ENCODE measurements at places on chromosomes 12 and 14.

DNA sequence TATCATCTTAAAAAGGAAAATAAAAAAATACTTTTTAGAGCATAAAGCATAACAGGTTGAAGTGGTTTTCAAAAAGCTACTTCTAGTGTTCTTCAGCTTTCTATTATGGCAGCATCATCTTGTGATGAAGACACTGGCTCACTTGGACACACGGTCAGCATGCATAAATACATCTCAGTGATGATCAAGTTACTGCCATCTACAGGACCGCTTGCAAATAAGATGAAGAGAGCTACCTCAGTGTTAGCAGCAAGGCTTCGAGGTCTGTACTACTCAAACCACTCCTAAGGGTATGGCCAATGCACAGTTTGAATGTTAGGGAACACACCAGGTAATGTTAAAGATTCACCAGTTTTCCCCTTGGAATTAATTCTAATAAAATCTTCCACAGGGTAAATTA lies 58.8 kb downstream of the GALC start:
- no peak for DNase-seq

DNA sequence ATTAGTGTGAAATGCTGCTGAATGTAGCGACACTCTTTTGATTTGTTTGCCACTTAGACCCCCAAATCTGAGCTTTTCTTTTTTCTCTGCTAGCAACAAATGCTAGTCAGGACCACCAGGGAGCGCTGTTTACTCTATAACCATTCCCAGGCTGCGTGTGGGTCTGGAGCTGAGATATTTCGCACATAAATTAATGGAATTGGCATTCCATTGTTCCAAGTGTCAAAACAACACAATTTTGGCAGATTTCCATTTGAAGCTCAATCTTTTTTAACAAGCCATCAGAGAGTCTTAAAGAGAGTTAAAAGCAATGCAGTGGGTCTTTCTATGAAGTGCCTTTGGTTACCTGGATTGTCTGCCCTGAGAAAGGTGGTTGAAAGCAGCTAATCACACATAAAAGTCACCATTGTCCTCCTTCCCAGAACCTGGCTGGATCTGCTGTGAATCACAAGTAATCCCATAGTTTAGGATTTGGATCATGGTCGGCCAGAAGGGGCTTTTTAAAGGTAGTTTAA lies 7.4 kb upstream of the TMEM132C start:
- no peak for DNase-seq

GRCh38 chr14:76876076-76876475 lies 49.9 kb downstream of the LRRC74A start:
- DNase-seq, result no peak

GRCh38 chr12:115341442-115341841 lies 657.5 kb upstream of the TBX3 start:
- no peak for DNase-seq

- no peak for DNase-seq
Observed at GRCh38 chr12:20557096-20557495, 138.0 kb upstream of the SLCO1C1 start.

GRCh38 chr14:38389681-38390080 lies 133.8 kb upstream of the CLEC14A start:
- no peak for DNase-seq

DNA sequence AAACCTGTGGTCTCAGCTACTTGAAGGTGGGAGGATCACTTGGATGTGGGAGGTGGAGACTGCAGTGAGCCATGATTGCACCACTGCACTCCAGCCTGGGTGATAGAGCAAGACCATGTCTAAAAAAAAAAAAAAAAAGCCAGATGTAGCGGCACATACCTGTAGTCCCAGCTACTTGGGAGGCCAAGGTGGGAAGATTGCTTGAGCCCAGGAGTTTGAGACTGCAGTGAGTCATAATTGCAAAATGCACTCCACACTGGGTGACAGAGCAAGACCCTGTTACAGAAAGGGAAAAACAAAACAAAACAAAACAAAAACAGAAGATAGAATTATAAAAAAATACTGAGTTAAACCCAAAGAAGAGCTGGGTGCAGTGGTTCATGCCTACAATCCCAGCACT lies 29.1 kb upstream of the APOF start:
- DNase-seq, result no peak
